Stimulated activated CD4-positive, alpha-beta T cell treated with anti-CD3 and anti-CD28 coated beads, Interleukin-4, amount 100 ng/mL, for 4 hours (primary cell): ENCODE measurements at places on chromosomes 6 and 20.

GRCh38 chr20:31844737-31845299, 586 bp downstream of the FOXS1 start:
- no peak for DNase-seq

DNA sequence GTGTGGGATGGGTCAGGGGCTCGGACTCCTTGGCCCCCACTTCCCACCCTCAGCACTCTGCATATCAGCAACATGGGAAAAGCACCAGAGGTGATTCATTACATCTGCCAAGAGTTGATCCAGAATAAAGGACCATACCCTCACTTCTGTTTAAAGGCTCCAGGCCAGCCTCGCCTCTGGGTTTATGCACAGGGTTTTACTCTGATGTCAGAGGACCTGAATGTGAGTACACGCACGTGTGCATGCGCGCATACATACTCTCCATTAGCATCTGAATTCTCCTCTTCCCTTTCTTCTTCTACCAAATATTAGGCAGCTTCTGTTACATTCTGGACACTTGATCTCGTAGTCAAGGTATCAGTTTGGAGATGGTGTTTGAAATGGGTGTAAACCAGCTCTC, 114.7 kb upstream of the SPTLC3 start:
- no peak for DNase-seq

- no peak for DNase-seq
These were observed 1.0 kb downstream of the JARID2 start for GRCh38 chr6:15246666-15247499.

DNA sequence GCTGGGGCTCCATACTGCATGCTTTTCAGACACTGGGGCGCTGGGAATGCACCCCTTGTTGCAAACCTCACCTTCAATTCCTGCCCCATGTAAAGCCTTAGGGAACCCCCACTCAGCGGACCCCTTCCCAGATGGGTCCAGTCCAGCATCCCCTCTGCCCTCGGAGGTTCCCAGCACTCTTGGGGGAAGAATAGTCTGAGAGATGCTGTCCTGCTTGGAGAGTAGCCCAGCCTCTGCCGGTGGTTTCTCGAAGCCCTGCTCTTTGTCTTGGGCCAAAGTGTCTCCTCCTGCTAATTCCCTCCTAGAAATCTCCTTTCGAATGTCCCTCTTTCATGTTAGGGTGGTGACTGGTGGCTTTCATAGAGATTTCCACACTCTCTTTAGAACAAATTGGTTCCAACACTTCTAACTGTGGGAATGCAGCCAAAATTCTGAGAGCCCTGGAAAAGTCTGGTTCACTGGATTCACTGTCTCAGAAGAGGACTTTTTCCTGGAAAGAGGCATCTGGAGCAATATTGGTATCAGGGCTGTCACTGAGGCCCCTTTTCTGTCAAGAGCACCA, 24.9 kb upstream of the SULF2 start:
- DNase-seq: no peak

GRCh38 chr6:15522856-15523529, 139.8 kb downstream of the DTNBP1 start:
- no peak for DNase-seq

DNA sequence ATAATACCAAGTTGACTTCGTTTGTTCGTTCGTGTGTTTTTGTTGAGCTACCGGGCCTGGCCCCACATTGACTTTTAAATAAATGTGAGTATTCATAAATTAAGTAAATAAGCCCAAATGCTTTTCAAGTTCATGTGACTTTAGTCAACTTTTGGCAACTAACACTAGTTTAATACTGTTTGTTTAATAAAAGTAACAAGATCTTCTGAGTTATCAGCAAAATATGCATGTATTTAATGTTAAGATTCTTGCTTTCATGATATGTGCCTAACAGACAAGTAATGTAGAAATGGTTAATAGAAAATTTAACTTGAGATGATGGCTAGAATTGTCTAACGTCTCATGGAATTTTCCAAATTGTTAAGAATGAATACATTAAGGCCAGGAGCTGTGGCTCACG, 38.7 kb upstream of the ECI2 start:
- no peak for DNase-seq

GRCh38 chr6:110517034-110517433, 40.6 kb upstream of the SLC22A16 start:
- DNase-seq: no peak

DNA sequence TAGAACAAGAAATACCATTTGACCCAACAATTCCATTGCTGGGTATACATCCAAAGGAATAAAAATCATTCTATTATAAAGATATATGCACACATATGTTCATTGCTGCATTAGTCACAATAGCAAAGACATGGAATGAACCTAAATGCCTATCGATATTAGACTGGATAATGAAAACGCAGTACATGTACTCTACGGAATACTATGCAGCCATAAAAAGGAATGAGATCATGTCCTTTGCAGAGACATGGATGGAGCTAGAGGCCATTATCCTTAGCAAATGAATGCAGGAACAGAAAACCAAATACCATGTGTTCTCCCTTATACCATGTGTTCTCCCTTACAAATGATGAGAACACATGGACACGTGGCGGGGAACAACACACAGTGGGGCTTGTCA, 190.2 kb downstream of the HACE1 start:
- DNase-seq: no peak

DNA sequence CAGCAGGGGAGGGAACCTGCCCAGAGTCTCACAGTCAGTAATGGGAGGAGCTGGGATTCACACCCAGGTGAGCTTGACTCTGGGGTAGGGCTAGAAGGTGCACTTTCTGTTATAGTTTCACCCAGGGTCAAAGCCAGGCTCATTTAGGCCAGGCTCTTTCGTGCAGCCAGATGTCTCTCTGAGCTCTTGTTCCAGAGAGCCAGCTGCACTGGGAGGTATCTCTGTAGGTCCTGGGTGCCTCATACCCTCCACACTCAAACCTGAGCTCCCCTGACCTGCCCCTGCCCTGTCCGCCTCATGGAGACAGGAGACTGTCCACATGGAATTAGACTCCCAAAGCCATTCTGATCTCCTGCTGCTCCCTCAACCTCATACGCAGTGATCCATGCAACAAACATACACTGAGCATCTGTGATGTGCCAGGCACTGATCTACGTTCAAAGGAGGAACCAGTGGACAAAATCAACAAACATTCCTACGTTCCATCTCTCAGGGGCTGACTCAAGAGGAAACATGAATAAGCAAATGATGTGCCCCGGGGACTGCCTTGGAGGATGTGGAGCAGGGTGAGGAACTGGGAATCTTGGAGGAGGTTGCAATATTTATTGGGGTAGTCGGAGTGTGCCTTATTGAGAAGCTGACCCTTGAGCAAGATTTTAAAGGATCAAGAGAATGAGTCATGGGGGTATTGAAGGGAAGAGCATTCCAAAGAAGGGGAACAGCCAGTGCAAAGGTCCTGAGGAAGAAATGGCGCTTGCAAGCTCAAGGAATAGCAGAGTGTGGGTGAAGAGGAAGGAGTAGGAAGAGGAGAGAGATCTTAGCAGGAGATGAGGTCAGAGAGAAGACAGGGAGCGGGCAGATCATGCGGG, 71.3 kb upstream of the TOX2 start:
- DNase-seq: no peak

GRCh38 chr6:96162711-96163120, 146.9 kb downstream of the FUT9 start:
- DNase-seq: no peak

DNA sequence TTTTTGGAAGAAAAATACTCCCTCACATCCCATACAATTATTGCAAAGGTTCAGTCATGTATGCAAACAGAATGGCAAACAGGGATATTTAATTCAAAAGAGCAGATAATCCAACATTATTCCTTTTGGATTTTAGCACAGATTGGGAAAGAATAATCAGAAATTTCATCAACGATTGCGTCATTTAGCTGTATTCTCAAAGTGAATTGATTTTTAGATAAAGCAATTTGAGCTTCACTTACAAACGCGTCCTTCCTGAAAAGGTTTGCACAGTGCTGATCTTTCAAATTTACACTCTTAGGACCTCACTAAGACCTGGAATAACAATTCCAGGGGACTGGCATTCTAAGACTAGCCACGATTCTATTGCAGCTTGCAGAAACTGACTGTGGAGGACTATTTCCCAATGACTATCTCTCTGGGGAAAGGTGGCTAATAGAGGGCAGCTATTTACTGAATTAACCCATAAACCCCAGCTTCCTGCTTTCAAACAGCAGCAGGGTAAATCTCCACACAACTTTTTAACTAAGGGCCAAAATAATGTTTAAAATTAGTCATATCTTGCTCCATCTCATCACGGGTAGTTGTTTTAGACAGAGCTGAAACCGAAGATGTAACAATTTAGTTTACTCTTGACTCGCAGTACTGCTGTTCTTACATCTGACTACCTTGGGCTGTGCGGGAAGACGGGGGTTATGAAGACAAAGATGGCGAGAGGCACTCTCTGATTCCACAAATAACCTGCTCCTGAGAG, 131.2 kb upstream of the FAM184A start:
- no peak for DNase-seq

- no peak for DNase-seq
These were observed 139.3 kb downstream of the RFPL4B start for GRCh38 chr6:112486454-112486853.

DNA sequence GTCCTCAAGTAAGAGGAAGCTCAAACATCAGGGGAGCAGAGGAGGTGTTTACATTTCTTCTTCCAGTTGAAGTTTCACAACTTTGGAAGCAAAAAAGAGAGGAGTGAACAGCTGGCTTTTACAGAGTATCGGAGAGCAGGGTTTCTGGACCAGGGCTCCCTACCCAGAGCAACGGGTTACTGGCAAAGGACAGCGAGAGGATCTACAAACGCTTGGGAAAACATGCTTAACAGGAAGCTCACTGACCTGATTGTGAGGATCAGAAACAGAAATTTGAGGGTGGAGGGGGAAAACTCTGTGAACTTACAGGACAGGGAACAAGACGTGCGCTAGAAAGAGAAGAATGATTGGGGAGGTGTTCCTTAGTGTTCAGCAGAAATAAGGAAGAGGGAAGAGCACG, 85.7 kb upstream of the TAB2 start:
- DNase-seq: no peak

DNA sequence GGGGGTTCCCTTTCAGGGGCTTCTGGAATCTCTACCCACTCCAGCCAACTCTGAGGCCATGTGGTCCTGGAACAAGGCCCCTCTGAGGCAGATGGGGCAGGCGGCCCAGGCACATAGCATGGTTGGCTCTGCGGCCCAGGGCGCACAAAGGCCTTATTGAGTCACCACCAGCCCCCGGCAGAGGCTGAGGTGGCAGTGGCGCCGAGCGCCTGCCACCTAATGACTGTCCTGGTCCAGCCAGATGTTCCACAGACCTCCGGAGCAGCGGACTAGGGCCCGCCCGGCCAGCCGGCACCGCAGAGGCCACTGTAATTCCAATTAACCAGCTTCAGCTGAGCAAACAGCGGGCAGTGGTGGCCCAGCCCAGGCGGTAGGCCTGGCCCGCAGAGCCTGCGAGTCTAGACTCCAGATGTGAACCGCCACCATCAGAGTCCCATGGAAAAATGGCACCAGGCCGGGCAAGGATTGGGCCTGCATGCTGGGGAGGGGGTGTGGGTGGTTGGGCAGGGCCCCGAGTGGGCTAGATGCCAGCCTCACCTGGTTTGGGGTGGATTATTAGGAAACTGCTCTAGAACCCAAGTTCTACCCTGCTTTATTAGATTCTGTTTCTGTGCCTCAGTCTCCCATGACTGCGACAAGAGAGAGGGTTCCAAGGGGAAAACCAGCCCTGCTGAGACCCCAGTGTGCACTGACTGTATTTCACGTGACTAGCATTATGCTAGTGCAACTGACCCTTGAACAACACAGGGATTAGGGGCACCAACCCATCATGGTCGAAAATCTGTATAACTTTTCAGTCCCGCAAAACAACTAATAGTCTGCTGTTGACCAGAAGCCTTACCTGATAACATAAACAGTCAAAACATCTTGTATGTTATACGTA, 34.1 kb upstream of the ID1 start:
- no peak for DNase-seq

DNA sequence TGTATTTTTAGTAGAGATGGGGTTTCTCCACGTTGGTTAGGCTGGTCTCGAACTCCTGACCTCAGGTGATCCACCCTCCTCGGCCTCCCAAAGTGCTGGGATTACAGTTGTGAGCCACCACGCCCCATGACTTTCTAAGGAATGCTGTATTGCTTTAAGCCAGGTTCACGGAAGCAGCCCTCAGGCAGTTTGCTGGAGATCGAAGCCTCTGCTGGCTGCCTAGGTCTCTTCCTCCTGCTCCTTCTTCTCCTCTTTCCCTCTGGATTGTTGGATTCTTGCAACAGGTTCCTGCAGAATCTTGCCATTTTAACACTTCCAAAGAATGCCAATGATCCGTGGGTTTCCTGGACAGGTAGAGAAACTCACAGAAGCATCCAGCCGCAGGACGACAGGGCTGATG, 29.3 kb upstream of the B4GALT5 start:
- no peak for DNase-seq

GRCh38 chr6:22651731-22652130, 82.4 kb downstream of the HDGFL1 start:
- DNase-seq: no peak

DNA sequence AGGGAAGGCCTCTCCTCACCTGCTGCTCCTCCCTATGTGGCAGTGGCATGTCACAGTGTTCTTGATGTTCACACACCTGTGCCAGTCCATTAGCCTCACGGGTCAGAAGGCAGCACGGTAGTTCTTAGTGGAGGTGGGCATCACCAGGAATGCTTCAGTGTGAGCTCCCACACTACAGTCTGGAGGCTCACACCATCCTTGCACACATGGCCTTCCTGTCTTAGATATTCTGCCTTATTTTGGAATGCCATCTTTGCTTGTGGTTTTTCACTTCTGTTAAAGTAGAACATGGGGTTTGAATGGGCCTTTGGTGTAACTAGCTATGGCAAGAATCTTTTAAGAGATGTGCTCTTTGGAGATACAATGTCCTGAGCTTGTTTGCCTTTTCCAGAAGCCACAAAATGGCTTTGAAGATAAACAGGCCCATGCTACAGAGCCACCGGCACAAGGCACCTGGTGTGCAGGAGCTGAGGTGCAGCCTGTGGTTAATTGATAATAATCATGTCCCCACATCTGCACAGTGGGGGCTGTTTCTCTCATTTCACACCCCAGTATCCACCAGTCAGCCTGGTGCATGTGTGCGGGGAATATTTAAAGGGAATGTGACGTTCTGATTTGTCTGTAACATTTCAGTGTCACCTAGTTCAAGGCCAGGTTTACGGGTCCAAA, 3.2 kb upstream of the SLC17A9 start:
- no peak for DNase-seq

GRCh38 chr20:49657118-49657901, 56.4 kb downstream of the B4GALT5 start:
- no peak for DNase-seq

- no peak for DNase-seq
These were observed 35.0 kb downstream of the SYTL3 start for GRCh38 chr6:158684745-158685324.
